ENCODE measurements at places on chromosomes 4 and X. TPM values are rescaled to one million over a fixed set of nuclear protein-coding genes. Genes with fewer than 3 reads are reported as not detected.

The FABP2 gene
- not detected for total RNA-seq

DNA sequence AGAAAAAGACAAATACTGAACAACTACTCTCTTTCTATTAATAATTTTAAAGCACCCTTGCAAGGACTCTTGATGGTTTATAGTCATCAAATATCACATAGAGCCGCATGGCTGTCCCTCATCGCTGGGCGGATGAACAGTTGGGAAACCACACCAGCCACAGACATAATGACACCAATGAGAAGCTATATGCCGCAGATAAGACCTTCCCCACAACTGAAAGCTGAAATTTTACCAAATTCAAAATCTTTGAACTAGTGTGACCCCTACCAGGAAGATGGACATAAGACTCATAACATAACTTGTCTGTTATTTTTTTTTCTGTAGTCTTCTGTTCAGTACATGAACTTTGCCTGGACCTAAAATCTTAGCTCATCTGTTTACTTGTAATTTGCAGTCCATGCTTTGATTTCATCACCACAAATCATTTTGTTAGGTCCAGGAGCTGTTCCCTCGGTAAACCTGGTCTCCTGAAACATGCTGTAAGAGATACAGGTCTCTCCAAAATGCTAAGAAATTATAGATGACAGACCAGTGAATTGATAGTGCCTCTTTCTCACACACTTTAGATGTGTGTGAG is 157.3 kb upstream of the RAPGEF2 start:
- no peak overlapping the region for H3K4me3 ChIP-seq
- H3K4me1 ChIP-seq = no peaks in the 10 kb centered on the region
- no peaks in the 10 kb centered on the region for H3K27me3 ChIP-seq
- no peak for DNase-seq
- H3K27ac ChIP-seq = no peak overlapping the region

GRCh38 chr4:127347936-127348335 is 284.8 kb upstream of the INTU start:
- H3K27ac ChIP-seq = no peak overlapping the region
- no peak for DNase-seq
- peaks cover 8% of the 10 kb centered on the region for H3K4me1 ChIP-seq
- H3K27me3 ChIP-seq = no peaks in the 10 kb centered on the region
- no peak overlapping the region for H3K4me3 ChIP-seq
- no peaks in the 10 kb centered on the region for H3K36me3 ChIP-seq

DNA sequence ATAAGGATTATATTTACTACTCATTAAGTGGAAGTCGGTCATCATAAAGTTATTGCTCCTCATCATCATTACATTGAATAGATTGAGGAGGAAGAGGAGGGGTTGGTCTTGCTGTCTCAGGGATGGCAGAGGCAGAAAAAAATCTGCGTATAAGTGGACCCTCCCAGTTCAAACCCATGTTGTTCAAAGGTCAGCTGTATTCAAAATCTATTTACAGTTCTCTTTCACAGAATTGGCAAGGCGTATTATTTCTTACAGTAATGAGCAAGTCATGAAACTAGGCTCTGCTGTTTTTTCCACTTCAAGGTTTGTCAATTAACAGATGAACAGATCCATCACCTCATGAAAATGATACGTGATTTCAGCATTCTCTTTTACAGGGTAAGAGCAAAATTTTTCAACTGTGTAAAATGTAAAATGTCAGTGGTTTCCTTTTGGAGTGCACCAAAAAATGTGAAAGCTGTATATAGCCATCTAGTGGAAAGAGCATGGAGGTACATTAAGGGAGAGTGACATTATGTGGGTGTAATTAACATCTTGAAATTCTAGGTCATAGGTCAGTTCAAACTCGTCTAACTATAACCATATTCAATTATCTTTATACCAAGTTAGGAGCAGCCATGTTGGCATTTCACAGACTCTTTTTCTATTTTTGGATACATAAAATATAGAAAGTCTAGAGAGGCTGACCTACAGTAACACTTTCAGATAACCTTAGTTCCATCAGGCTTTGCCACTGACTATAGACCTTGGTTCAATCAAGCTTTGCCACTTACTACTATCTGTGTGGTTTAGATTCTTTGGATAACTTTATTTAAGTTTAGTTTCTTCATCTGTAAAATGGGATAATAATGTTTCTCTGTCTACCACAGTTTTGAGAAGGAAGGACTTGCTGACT is 30.1 kb downstream of the NEIL3 start:
- no peaks in the 10 kb centered on the region for H3K36me3 ChIP-seq
- H3K27ac ChIP-seq = no peak overlapping the region
- DNase-seq = no peak
- H3K4me1 ChIP-seq = no peaks in the 10 kb centered on the region
- no peaks in the 10 kb centered on the region for H3K27me3 ChIP-seq

The DIAPH2 gene
- 42.4 TPM for total RNA-seq

- no peaks in the 10 kb centered on the region for H3K27me3 ChIP-seq
- no peak overlapping the region for H3K27ac ChIP-seq
- DNase-seq = no peak
- H3K36me3 ChIP-seq = no peaks in the 10 kb centered on the region
Observed at GRCh38 chrX:7950865-7951264, 23.7 kb upstream of the PNPLA4 start.

- H3K4me3 ChIP-seq = no peak overlapping the region
- no peaks in the 10 kb centered on the region for H3K27me3 ChIP-seq
- no peaks in the 10 kb centered on the region for H3K4me1 ChIP-seq
Observed at GRCh38 chr4:156238171-156238570, 284.5 kb upstream of the CTSO start.

The UGT2B10 gene
- total RNA-seq = not detected

The GAGE12E gene
- total RNA-seq = not detected

DNA sequence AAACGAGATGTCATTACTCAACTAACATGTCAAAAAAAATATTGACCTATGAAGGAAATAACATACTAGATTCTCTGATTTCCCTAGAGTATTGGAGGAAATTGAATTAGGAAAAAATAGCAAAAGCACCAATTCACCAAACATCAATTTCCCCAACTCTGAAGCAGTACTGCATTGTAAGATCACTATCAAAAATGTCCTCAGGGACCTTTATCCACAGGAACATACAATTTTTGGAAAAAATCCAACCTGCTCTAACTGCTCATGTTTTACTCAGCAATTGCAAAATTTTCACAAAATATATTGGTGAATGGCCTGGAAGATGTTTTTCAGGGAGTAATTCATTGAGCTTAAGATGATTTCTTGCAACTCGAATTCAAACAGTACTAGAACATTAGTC is 239.0 kb upstream of the GIMD1 start:
- no peak overlapping the region for H3K27ac ChIP-seq
- peaks cover 12% of the 10 kb centered on the region for H3K4me1 ChIP-seq
- no peaks in the 10 kb centered on the region for H3K36me3 ChIP-seq
- H3K27me3 ChIP-seq = no peaks in the 10 kb centered on the region

GRCh38 chrX:53654376-53654775 is 32.1 kb downstream of the HUWE1 start:
- no peaks in the 10 kb centered on the region for H3K4me1 ChIP-seq
- no peak overlapping the region for H3K27ac ChIP-seq
- no peaks in the 10 kb centered on the region for H3K36me3 ChIP-seq

The GASK1B gene
- 169 TPM for total RNA-seq

- no peaks in the 10 kb centered on the region for H3K4me1 ChIP-seq
- H3K4me3 ChIP-seq = no peak overlapping the region
- H3K27ac ChIP-seq = no peak overlapping the region
- no peaks in the 10 kb centered on the region for H3K36me3 ChIP-seq
- no peak for DNase-seq
Observed at GRCh38 chrX:15438332-15438731, 54.1 kb upstream of the VEGFD start.

The RADX gene
- total RNA-seq = 4.9 TPM

DNA sequence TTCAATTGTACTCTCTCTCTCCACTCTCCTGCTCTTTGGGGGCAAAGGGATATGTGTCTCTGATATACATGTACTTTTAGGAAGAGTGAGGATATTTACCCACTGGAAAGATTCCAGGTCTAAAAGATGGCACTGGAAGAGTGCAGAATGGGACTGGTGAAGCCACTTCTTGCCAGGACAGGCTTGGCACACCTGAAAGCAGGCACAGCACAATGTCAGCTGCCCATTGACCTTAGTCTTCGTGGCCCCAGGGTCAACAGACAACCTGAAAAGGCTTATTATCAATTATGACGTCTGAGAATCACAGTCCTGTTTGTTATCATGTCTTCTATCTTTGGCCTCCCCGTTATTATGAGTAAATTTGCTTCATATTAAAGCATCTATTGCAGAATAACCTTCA is 86.7 kb upstream of the PAK3 start:
- no peak overlapping the region for H3K4me3 ChIP-seq
- H3K36me3 ChIP-seq = no peaks in the 10 kb centered on the region
- H3K4me1 ChIP-seq = no peaks in the 10 kb centered on the region

GRCh38 chr4:182752158-182752910 is 164.9 kb downstream of the DCTD start:
- DNase-seq = no peak
- no peaks in the 10 kb centered on the region for H3K4me1 ChIP-seq
- no peak overlapping the region for H3K27ac ChIP-seq
- no peaks in the 10 kb centered on the region for H3K36me3 ChIP-seq

The CNGA1 gene
- total RNA-seq = 0.28 TPM

DNA sequence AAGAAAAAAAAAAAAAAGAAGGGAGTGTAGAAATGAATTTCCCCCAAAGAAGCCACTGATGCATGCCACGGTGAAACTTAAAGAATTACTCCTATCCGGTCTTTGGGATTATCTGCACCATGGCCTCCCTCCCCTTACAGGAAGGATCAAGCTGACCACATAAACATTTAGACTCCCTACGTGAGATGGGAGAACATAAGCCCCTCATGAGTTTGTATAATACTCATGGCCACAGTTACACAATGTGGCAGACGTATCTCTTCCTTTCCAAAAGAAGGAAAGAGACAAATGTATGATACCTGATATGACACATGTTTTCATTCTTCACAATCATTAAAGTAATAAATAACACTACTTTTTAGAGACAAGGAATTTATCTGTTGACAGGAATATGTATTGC is 3.3 kb upstream of the PTTG2 start:
- H3K4me3 ChIP-seq = no peak overlapping the region
- DNase-seq = no peak
- H3K36me3 ChIP-seq = peaks cover 9% of the 10 kb centered on the region
- peaks cover 9% of the 10 kb centered on the region for H3K4me1 ChIP-seq
- H3K27ac ChIP-seq = no peak overlapping the region

The RHOXF1 gene
- total RNA-seq = not detected

GRCh38 chr4:99027304-99027703 is 31.8 kb downstream of the METAP1 start:
- peaks cover 3% of the 10 kb centered on the region for H3K36me3 ChIP-seq
- no peak overlapping the region for H3K27ac ChIP-seq
- DNase-seq = no peak
- H3K4me3 ChIP-seq = no peak overlapping the region
- peaks cover 2% of the 10 kb centered on the region for H3K4me1 ChIP-seq
- H3K27me3 ChIP-seq = no peaks in the 10 kb centered on the region

The PPEF2 gene
- not detected for total RNA-seq

GRCh38 chr4:112451104-112451503 is 64.9 kb downstream of the NEUROG2 start:
- no peak overlapping the region for H3K27ac ChIP-seq
- no peaks in the 10 kb centered on the region for H3K27me3 ChIP-seq
- H3K36me3 ChIP-seq = no peaks in the 10 kb centered on the region
- no peak for DNase-seq
- no peak overlapping the region for H3K4me3 ChIP-seq

GRCh38 chr4:39597695-39598381 is 40.8 kb downstream of the SMIM14 start:
- peaks cover 9% of the 10 kb centered on the region for H3K4me1 ChIP-seq
- no peak for DNase-seq
- no peak overlapping the region for H3K4me3 ChIP-seq

- H3K36me3 ChIP-seq = no peaks in the 10 kb centered on the region
- DNase-seq = no peak
Observed at GRCh38 chr4:98204236-98204553, 57.0 kb upstream of the RAP1GDS1 start.

Measured in thoracic aorta (tissue), 2 donors.